ENCODE measurements at places on chromosomes 1 and 21.

GRCh38 chr1:53371121-53371666 is 43.3 kb upstream of the LRP8 start:
- no peak for DNase-seq

GRCh38 chr1:166695115-166695514 is 144.2 kb upstream of the POGK start:
- DNase-seq, result no peak

- peak; percentile 91 for DNase-seq
Measured at GRCh38 chr1:51264451-51264850, 28.4 kb downstream of the RNF11 start.

GRCh38 chr21:46634966-46635323 is 529 bp upstream of the PRMT2 start:
- DNase-seq, result peak; percentile 80

DNA sequence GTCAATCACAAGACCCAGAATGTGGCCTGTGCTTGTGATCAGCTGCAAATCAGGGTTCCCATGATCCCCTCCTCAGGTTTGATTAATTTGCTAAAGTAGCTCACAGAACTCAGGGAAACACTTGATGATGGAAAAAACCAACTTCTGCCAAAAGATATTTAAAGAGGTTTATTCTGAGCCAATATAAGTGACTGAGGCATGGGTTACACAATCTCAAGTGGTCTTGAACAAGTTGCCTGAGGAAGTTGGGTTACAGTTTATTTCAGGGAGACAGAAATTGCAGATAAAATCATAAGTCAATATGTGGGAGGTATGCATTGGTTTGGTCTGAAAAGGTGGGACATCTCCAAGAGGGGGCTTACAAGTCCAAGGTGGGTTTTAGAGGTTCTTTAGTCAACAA is 243.1 kb downstream of the S1PR1 start:
- DNase-seq, result no peak

GRCh38 chr1:23441446-23442148 is 17.0 kb upstream of the TCEA3 start:
- DNase-seq, result no peak

GRCh38 chr1:1754051-1754815 is 24.0 kb downstream of the NADK start:
- DNase-seq, result no peak

DNA sequence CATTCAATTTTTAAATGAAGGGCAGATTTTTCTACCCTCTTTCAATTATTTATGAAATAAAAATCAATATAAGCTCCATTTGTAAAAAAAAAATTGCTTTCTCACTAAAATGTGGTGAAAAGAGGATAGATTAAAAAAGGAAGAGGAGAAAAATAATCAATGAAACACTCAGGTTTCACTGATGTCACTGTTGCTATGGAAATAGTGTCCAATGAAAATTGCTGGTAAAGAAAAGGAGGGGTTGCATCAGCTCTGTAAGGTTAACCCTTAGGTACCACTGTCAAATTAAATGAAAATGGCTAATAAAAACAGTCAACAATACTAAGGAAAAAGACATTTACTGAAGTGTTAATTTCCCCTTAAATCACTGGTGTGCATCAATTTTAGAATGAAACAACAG is 91.6 kb upstream of the TTC39A start:
- DNase-seq, result peak; percentile 61

GRCh38 chr1:201248721-201249559 is 34.4 kb upstream of the PKP1 start:
- DNase-seq, result no peak

GRCh38 chr1:211535346-211535745 is 43.4 kb upstream of the RD3 start:
- no peak for DNase-seq

- no peak for DNase-seq
Measured at GRCh38 chr1:71014178-71014579, 33.4 kb downstream of the PTGER3 start.

GRCh38 chr1:207034208-207034607 is 1.7 kb upstream of the C1orf116 start:
- DNase-seq, result no peak

- peak; percentile 98 for DNase-seq
Measured at GRCh38 chr1:162696286-162696862, 64.1 kb downstream of the DDR2 start.

- DNase-seq, result peak; percentile 42
Measured at GRCh38 chr21:25965951-25966707, 204.4 kb downstream of the APP start.

DNA sequence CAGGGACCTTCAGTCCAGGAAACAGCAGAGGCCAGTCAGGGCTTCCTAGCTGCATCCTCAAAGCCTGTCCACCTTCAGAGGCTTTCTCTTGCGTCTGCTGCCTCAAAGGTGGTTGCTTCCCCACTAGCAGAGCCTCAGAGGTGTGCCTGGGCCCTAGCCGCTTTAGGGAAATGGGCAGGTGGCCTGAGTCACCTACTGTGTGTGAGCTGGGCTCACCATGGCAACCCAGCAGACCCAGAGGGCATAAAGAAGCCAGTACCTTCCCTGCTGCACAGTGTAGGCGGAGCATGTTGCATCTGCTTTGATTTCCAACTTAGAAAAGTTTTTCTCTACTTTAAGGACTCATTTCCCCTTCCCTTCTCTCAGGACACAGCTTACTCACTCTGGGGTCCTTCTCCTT is 12.5 kb downstream of the SLC9A1 start:
- no peak for DNase-seq

GRCh38 chr1:213327017-213327667 is 276.1 kb downstream of the RPS6KC1 start:
- DNase-seq, result peak; percentile 61

GRCh38 chr1:40221977-40222772 is 25.6 kb upstream of the TMCO2 start:
- no peak for DNase-seq

- no peak for DNase-seq
Measured at GRCh38 chr1:94072840-94073522, 48.0 kb downstream of the ABCA4 start.

- DNase-seq, result peak; percentile 85
Measured at GRCh38 chr1:245880754-245881403, 626.2 kb downstream of the SMYD3 start.

- DNase-seq, result peak; percentile 58
Measured at GRCh38 chr1:167442142-167442848, 76.0 kb downstream of the CD247 start.

DNA sequence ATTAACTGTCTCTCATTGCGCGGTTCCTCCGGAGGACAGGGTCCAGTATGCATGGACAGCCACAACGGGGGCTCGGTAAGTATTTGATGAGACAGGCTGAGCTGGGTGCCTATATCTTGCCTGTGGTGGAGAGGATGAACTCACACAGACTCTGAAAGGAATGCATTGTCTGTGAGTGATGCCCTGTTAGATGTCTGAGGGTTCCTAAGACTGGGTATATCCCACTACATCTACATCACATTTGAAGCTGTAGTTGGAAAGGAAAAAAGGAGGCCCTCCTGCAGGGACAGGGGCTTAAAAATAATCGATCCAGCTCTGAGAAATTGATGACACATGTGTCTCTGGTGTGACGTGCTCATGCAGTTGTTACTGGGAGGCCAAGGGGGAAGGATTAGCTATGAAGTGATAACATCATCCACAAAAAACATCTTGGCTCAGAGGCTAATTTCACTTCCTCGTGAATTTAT is 1.9 kb downstream of the ADARB1 start:
- peak; percentile 21 for DNase-seq

DNA sequence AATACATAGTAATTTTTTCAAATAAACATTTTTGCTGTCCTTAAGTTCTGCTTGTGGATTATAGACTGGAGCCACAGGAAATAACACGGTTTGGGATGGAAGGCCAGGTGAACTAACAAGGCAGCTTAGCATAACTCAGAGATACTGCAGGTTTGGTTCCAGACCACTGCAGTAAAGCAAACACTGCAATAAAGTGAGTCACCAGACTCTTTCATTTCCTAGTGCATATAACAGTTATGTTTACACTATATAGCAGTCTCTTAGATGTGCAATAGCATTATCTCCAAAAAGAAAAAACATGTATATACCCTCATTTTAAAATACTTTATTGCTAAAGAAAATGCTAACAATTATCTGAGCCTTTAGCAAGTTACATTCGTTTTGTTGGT is 22.0 kb downstream of the LRRC42 start:
- no peak for DNase-seq

DNA sequence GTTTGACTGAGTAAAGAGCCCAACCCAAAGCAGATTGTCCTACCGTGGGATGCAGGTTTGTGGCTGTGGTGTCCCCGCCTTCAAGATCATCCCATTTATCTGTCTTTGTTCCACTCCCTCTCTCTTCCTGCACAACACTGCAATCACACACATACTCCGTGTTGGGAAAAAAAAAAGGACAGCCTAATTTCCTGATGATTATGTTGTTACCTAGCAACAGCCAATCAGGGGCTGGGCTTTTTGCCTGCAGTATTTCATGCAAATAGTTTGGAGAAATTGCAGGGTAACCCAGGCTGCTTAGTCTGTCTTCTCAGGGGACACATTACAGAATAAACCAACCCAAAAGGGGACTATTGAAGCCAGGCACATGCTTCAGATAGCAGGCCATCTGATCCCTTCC is 38.3 kb downstream of the PHC2 start:
- DNase-seq, result peak; percentile 75

GRCh38 chr1:118894836-118895235 is 93.3 kb downstream of the TBX15 start:
- no peak for DNase-seq

GRCh38 chr1:221435504-221435904 is 306.4 kb downstream of the DUSP10 start:
- DNase-seq, result peak; percentile 64

DNA sequence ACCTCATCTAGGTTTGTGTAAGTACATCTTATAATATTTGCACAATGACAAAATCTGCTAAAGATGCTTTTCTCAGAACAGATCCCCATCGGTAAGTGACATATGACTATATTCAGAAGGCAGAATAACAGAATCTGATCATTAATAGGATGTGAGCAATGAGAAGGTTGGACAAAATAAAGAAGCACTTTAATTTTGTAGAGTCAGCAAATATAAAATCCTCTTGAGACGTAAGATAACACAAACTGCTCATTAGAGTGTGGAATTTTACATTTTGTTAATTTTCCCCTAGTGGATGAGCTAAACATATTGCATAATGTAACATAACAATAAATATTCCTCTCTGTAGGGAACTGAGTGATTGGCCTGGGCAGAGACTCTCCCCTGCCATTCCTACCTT is 658.4 kb upstream of the ZP4 start:
- DNase-seq, result no peak

GRCh38 chr1:164433141-164433817 is 125.7 kb upstream of the PBX1 start:
- DNase-seq, result no peak

GRCh38 chr1:177466286-177466685 is 295.5 kb downstream of the BRINP2 start:
- DNase-seq, result no peak

- DNase-seq, result no peak
Measured at GRCh38 chr1:203026666-203027663, 674 bp downstream of the PPFIA4 start.

DNA sequence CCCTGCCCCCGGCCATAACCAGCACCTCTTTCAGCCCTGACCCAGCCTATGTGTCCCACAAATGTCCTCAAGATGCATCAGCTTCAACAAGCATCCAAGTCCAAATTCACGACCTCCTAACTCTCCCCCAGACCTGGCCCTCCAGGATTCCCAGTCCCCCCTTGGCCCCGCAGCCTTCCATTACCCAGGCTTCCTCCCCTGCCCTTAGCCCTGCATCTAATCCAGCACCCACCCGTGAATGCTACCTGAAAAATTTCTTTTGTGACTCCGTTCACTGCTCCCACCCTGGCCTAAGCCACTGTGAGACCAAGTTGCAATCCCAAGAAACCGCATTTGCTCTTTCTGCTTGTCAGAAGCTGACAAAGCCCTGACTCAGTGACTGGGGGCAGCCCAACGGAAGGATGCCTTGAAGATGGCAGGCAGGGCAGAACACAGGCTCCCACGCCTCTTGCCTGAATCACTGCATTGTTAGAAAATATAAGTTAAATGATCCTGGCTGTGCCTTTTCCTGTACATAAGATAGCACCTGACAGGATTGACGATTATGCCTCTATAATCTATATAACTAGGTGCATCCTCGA is 939 bp upstream of the MFAP2 start:
- DNase-seq, result peak; percentile 62

GRCh38 chr1:221663321-221663720 is 78.6 kb downstream of the DUSP10 start:
- no peak for DNase-seq

- DNase-seq, result no peak
Measured at GRCh38 chr1:86419277-86419903, 4.6 kb upstream of the CLCA2 start.

GRCh38 chr1:228837817-228838716 is 102.8 kb downstream of the RHOU start:
- DNase-seq, result peak; percentile 30

GRCh38 chr1:233336554-233337456 is 9.3 kb downstream of the MAP3K21 start:
- no peak for DNase-seq

- no peak for DNase-seq
Measured at GRCh38 chr21:43208561-43209332, 39.9 kb downstream of the CRYAA start.

GRCh38 chr1:212203630-212204029 is 81.6 kb upstream of the PPP2R5A start:
- DNase-seq, result no peak

GRCh38 chr1:1883092-1883873 is 7.6 kb downstream of the GNB1 start:
- DNase-seq, result peak; percentile 53

DNA sequence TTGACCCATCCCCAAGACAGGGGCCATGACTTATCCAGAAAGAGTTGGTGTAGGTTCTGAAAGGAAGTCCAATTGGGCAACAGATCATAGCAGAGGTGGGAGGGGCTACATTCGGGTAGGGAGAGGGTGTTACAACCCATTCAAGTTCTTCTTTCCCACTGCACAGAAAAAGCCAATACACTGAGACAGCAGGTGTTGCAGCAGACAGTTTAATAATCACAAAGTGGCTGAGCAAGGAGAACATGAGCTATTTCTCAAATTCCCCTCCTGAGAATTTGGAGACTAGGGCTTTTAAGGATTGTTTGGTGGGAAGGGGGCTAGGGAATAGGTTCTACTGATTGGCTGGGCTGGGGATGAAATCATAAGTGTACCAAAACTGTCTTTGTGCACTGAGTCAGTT is 328.4 kb upstream of the POU3F1 start:
- no peak for DNase-seq

GRCh38 chr1:231363624-231364023 is 25.5 kb downstream of the SPRTN start:
- no peak for DNase-seq

Measured in fibroblast of gingiva (primary cell).